ENCODE measurements at places on chromosomes 7 and 10.

DNA sequence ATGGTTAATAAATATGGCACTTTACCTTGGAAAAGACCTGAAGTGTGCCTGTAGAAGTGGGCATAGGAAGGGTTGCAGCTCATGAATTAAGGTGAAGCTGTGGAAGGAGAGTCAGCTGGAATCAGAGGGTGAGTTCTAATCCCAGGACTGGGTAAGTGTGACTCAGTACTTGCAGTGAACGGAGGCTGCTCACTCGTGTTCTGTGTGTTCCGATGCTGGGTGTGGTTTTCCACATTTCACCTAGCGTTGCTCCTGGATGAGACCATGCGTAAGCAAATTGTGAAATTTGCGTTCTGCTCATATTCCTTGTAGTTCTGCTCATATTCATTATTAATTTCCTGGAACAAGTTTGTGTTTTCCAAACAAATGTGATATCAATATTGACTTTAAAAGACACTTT lies 22.4 kb upstream of the TMEM236 start:
- no peak for DNase-seq

DNA sequence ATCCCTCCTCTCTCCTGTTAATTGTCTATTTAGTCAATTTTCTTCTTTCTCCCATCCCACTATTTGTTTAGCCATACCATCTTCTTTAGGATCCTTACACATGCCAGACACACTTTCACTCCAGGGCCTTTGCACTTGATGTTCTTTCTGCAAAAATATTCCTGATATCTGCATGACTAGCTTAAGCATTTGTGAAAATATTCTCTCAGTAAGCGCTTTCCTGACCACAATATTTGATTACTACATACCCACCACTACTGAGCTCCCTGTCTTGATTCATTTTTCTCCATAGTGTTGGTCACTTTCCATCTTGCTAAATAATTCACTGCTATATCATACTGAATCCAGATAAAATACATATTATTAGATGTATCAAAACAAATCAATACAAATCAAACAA lies 75.1 kb downstream of the SEMA3D start:
- no peak for DNase-seq

GRCh38 chr7:45456747-45457524 lies 117.2 kb upstream of the ADCY1 start:
- no peak for DNase-seq

DNA sequence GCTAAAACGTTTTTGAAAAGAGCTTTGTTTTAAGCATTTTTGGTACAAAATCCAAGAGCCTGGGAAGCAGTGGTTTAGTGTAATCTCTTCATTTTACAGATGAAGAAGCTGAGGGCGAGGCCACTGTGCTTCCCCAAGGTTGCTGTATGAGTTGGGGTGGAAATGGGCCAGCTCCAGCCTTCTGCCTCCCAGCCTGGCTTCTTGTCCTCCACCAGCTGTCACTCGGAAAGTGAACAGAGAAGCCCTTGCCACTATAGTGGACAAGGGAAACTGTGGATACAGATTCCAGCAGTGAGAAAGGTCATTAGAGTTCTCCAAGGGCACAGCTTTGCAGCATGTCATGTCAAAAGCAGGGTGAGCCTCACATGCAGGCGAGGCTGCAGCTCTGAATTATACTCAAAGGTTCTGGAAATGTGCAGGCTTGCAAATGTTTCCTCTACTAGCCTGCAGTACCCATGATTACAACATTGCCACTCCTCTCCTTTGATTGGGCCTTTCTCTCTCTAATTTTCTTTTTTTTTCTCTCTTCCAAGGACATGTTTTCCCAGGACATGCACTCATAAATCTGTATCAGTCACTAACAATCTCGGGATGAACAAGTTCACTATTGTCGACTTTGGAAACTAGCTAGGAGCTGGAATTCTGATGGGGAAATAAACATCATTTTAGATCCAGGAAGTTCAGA lies 33.0 kb downstream of the BAMBI start:
- DNase-seq: no peak

- DNase-seq: no peak
Measured at GRCh38 chr7:18821554-18821953, 295.9 kb downstream of the TWIST1 start.

DNA sequence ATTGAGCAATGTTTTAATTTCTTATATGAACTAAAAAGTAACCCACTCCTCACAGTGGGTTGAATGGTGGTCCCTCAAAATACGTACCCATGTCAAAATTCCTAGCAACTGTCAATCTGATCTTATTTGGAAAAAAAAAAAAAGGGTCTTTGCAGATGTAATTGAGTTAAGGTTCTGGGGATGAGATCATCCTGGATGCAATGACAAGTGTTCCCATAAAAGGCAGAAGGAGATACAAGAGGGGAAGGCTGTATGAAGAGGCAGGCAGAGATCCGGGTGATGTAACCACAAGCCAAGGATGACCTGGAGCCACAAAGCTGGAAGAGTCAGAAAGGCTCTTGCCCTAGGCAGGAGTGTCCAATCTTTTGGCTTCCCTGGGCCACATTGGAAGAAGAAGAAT lies 516.3 kb upstream of the MKI67 start:
- DNase-seq: no peak

DNA sequence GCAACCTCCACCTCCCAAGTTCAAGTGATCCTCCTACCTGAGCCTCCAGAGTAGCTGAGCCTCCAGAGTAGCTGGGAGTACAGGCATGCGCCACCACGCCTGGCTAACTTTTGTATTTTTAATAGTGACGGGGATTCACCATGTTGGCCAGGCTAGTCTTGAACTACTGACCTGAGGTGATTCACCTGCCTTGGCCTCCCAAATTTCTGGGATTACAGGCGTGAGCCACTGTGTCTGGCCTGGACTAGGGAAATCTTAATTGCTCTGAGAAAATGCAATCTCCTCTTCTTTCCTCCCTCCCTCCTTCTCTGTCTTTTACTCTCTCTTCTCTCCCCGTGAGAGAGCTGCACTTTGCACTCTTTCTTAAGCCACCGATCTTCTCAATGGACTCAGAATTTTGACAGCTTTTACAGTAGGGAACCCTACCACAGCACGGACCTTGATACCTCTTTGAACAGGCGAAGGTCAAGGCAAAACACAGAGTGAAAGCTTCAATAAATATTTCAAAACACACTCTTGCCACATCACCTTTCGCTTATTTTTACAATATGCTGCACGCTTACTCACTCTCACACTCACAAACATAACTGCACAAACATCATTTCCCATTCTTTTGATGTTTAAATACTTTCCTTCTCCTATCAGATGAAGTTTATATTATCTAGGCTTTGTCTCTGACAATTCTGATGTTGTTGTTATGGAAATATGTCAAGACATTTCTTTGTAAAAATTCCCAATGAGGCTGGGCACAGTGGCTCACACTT lies 173.4 kb upstream of the NRP1 start:
- no peak for DNase-seq

DNA sequence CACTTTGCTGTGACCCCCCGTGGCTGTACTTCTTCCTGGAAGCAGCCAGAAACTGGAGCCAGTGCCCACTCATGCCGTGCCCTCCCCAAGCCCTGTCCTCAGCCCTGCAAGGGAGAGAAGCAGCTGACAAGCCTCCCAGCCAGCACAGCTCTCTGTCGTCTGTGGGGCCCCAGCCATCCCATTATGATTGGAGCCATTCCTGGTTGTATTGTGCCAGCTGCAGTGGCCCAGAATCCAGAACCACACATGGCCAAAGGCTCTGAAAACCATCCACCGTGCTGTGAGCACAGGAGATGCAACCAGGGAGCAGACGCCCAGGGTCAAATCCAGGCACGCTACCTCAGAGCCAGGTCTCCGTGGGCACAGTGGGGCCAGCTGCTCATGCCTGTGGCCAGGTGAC lies 18.7 kb downstream of the GRID2IP start:
- DNase-seq: no peak

DNA sequence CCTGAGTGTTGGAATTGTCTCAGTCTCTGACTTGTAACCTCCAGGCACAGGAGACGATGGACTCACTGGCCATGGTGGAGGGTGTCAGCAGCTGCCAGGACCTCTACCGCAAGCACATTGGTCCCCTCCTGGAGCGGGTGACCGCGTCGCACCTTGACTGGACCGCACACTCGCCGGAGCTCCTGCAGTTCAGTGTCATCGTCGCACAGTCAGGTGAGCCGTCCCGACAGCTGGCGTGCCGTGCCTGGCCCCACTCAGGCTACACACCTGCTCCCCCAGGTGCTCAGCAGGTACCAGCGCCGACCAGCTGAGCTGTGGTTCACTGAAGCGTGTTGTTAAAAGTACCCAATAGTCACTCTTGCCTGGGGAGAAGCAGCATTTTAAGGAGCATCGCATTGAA lies 36.7 kb upstream of the PRKAR1B start:
- no peak for DNase-seq

DNA sequence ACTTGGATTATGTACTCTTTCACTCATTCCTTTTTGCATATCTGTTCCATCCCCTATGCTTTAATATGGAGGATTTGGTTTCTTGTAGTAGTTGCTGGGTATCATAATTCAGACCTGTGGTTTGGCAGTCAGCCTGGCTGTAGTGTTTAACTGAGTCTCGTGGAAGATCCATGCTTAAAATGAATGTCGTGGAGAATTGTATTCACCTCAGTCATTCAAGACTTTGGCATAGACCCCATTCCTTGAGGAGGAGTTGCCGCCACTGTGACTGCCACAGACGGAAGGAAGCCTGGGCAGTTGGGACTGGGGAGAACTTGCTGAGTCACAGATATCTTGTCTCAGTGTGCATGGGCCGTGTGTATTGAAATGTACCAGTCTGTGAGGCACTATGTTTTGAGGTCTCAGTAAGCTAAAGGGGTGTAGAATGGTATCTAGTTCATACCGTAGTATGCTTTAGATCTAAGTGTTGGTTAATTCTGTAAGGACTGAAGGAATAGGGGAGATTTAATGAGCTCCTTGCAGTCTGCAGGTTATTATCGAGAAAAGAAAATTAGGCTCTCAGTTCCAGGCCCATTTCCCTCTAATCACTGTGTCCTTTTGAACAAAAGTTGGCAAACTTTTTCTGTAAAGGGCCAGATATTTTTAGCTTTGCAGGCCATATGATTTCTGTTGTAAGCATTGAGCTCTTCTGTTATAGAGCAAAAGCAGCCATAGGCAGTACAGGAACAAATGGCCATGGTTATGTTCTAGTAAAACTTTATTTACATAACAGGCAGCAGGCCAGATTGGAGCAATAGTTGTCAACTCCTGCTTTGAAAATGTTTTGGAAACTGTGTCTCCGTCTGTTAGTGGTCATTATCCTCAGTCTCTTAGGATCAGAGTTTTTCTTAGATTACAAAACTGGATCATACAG lies 76.8 kb downstream of the TPST1 start:
- DNase-seq: no peak

GRCh38 chr10:8404721-8405120 lies 350.2 kb downstream of the GATA3 start:
- DNase-seq: peak; percentile 4

DNA sequence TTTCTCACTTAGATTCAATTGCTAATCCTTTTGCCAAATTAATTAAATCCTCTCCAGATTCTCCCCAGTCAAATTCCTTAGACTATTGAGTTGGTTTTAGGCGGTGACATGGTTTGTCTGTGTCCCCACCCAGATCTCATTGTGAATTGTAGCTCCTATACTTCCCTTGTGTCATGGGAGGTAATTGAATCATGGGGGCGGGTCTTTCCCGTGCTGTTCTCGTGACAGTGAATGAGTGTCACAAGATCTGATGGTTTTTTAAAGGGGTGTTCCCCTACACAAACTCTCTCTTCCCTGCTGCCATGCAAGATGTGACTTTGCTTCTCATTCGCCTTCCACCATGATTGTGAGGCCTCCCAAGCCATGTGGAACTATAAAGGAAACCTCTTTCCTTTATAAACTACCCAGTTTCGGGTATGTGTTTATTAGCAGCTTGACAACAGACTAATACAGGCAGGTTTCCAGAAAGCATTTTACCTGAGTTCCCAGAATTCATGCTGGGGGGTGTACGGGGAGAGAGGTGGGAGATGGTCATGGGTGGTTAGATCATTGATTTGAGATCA lies 44.7 kb upstream of the GARS1 start:
- DNase-seq: no peak

- DNase-seq: no peak
Measured at GRCh38 chr7:150947241-150947745, 30.8 kb downstream of the KCNH2 start.

- DNase-seq: no peak
Measured at GRCh38 chr7:29972315-29972669, 17.3 kb downstream of the SCRN1 start.

DNA sequence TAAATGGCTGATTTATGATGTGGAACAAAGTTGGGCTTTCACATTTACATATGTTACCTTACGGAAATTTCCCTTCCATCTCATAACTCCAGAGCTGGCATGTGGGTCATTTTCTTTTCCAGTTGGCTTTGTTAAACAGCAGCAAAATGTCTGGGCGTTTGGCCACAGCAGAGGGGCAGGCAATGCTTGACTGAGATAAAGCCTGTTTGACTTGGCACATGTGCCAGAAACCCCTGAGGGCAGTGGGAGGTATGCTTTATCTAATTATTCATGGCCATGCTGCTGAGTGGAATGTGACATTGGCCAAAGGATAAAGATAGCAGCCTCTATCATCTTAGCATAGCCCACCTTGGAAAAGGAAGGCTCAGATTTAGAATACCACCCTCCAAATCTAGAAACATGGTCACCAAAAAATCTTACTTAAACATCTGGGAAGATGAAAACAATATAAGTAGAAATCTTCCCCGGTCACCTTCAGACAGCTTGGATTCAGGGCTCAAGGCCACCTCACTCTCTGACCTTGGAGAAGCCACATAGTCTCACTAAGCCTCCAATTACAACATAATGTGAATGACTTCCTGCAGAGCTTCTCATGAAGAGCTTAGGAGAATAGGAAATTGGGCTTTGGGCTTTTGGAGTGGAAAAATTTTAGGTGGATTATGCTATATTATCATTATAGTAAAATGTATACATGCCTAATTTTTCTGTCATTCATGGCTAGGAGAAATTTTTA lies 101.5 kb downstream of the GRM3 start:
- DNase-seq: no peak

GRCh38 chr7:30070052-30070451 lies 41.8 kb downstream of the PLEKHA8 start:
- no peak for DNase-seq

DNA sequence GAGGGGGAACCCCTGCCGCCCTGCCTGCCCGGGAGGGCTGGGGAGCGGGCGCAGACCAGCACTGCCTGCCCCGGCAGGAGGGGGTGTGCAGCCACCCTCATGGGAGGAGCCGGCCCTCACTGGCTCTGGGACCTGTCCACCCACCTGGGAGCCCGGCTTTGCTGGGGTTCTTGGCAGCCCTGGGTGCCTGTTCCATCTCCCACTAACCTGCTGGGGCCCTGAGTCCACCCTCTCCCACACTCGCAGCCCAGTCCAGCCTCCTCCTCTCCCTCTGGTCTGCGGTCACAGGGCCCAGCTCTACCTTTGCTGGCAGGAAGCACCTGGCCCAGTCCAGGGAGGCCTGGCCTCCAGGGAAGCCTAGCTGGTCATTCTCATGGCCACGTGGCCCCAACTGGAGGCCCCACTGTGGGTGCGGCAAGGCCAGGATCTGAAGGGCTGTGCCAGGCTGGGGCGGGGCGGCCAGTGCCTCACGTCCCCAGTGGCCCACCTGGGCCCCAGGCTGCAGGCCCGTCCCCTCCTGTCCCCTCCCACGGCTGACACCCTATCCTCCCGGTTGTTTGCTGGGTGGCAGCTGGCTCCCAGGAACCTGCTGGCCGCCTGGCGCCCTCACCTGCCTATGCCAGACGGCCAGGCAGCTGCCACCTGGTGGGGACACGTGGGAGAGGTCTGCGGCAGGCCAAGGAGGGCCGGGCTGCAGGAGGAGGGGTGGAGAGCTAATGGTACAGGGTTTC lies at the start of gene TMEM184A:
Gene TMEM184A, minus strand, starts transcription at position 393 of the 731 bp plus-strand sequence. CDS start 721 bp downstream, outside the sequence.
- DNase-seq: peak; percentile 79

Measured in NAMALWA (cell line).